ENCODE measurements at places on chromosomes 12 and 14.

DNA sequence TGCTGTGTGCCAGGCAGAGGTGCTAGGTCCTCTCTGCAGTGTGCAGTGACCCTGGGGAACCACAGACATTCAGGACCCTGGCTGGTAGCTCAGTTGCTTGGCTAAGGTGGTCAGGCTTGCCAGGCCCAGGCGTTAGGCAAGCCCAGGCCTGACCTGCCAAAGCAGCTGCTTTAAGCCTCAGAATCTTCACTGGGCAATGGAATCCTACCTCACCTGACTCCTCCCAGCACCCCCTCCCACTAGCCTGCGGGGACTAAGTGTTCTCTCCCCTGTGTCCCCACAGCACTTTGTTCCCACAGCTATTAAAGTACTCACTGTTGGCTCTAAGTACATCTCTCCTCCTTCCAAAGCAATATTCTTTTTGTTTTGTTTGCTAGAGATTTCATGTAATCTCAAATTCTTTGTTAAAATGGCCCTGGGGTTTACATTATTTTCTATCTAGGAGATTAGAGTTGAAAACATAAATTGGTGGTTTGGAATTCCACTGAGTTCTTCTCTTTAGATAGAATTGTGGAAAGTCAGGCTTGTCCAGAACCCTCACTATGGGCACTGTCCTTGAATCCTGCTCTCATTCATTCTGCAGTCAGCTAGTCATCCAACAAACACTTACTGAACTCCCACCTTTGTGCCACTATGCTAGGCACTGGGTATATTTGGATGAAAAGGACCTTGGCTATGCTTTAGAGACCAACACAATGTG lies 44.4 kb downstream of the DGLUCY start:
- no peak for DNase-seq

DNA sequence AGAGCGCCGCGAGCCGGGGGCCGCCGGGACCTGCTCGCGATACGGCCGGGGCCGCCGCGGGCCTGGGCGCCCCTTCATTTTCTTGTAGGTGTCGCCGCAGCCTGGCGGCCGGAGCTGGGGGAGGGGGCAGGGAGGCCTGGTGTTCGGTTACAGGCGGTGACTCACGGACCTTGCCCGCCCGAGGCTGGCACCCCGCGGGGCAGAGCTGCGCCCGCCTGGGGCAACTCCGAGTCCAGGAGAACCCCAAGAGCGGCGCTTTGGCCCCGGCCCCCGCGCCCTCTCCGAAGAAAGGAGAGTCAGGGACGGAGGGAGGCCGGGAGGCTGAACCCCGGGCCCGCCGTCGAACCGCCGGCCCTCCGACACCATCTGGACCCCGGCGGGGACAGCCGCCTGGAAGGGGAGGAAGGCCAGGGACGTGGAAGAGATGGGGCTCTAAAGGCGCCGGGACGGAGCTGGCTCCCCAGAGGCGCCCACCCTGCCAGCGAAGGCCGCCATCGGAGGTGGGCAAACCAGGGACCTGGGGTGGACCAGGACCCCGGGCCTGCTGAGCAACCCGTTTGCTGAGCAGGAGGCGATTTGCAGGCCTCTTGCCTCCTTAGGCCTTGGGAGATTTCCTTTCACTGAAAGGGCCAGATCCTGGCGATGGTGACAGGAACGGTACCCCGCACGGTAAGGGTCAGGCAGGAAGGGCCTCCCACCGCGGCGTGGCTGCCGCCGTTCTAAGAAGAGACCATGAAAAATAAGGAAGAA lies 843 bp upstream of the NUAK1 start:
- no peak for DNase-seq

DNA sequence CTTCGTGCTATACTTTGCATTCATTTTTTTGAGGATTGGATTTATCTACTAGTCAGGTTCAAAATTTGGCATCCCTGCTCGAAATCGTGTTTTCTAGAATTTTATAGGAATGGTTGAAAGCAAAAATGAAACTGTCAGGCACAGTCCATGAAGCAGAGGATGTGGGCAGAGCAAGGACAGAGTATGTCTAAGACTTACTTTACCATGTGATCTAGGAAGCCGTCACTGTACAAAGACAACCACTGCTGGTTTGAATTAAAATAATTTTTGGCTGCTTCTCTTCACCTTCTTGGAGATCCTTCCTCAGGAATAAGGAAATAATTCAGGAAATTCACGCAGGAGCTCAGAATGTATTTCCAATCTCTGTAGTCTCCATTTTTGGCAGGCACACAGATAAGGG lies 31.6 kb upstream of the SGPP1 start:
- DNase-seq = no peak

GRCh38 chr12:125871811-125872594 lies 806.8 kb downstream of the AACS start:
- DNase-seq = no peak

GRCh38 chr12:67853204-67853603 lies 136.0 kb upstream of the IFNG-AS1 start:
- no peak for DNase-seq
